ENCODE measurements at places on chromosomes 7 and 10. TPM values are rescaled to one million over a fixed set of nuclear protein-coding genes. Genes with fewer than 3 reads are reported as not detected.

OR6B1 gene
- not detected for polyA plus RNA-seq

PLAC9 gene
- polyA plus RNA-seq: 9.8 TPM

HOXA6 gene
- polyA plus RNA-seq: 22.0 TPM

SORCS3 gene
- 3.6 TPM for polyA plus RNA-seq

METTL2B gene
- 27.7 TPM for polyA plus RNA-seq

FAM241B gene
- polyA plus RNA-seq: 9.2 TPM

ADAM8 gene
- 1.6 TPM for polyA plus RNA-seq

MYOF gene
- polyA plus RNA-seq: 32.8 TPM

CAMK2G gene
- 21.7 TPM for polyA plus RNA-seq

DGKI gene
- 1.8 TPM for polyA plus RNA-seq

ITGA8 gene
- polyA plus RNA-seq: 51.5 TPM

PRKG1 gene
- polyA plus RNA-seq: 12.9 TPM

PAX4 gene
- not detected for polyA plus RNA-seq

NODAL gene
- 0.33 TPM for polyA plus RNA-seq

GRCh38 chr10:3239066-3239919 lies 66.7 kb upstream of the PITRM1 start:
- DNase-seq: no peak

- DNase-seq: no peak
Observed at GRCh38 chr10:72263613-72264241, 10.0 kb upstream of the DDIT4 start.

DNA sequence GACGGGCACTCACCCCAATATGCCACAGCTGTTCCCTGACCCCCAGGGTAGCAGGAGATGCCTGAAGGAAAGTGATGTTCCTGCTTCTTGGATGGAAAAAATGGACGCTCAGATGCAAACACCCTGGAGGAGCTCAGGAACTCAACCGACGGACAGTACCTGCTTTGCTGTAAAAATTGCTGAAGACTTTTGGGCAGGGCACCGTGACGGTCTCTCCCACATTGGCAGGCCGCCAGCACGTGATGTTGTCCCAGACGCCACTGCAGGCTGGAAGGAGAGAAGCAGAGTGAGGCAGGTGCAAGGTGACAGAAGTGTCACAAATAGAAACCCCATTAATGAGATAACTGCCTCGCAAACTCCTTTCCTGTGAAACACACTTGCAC lies 35.0 kb downstream of the VIPR2 start:
- DNase-seq: no peak

DNA sequence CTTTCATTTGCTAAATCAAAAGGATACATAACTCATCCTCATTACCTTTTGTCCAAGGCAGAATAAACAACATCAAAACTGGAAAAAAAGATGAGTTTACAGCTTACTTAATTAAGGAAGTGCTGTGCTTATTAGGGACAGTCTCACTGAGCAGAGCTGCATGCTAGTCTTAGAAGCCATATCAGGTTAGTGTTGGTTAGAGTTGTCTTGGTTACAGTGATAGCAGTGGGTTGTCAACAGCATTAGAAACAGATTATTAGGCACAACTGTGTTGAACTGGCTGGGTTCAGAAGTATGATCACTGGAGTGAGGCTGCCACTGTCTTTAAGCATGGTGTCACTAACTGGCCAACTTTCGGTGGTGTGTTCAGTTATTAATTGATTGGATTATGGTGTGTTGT lies 503.9 kb upstream of the IGFBP3 start:
- peak; percentile 39 for DNase-seq

GRCh38 chr10:35336084-35336831 lies at the start of gene CCNY:
TSS of gene CCNY (plus strand) at chr10:35336509. CDS start at chr10:35337054, 545 bp downstream.
- peak; percentile 45 for DNase-seq

DNA sequence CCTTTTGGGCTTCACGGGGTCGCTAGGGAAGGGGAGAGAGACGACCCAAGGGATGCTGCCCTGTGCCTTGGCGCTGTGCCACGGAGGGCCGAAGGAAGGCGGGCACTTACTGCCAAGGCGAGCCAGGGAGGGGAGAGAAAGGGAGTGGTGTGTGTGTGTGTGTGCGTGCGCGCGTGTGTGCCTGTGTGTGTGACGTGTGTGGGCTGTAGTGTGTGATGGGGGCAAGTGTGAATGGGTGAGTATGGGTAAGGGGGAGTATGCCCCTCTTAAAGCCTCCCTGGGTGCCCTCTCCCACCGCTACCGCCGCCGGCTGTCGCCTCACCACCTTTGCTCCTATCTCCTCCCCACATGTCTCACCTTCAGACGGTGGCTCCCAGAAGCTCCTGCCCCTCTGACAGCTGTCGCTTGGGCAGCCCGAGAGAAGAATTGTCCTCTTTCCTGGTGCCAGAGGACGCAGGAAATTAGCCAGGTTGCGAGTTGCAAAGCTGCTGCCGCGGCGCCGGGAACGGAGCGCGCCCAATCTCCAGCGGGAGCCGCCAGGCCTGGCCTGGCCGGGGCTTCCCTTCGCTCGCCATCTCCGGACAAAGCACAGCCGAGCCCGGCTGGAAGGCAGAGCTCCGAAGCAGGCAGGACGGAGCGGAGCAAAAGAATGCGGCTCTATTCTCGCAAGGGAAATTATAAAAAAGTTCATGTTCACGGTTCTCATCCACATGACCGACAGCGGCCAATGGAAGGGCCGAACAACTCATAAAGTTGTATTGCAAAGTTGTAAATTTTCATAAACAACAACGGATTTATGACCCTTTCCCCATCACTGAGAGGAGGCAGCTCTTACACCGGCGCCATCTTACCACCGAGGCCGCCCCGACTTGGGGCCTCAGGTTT lies at the start of gene HOXA3:
Gene HOXA3 (minus strand): TSS at position 653 of the 885 bp plus-strand sequence. CDS start 41,943 bp downstream, outside the sequence.
- no peak for DNase-seq

DNA sequence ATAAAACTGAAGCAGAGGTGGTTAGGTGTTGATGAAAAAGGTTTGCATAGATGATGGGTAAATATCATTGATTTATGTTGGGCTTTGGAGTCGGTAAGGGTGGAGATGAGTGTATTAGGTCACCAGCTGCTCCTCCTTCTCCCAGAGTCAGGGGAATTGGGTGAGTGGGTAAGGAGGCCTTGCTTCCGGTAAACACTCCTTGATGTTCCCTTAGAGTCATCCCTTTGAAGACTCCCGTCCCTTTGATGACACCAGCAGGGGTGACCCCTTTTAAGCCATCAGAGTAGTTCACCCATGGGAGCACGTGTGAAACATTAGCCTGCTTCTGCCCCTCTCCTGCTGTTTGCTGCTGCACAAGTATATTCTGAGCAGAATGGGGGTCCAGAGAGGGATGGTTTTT lies 92.2 kb upstream of the DKK1 start:
- no peak for DNase-seq

GRCh38 chr7:41977151-41977651 lies 259.8 kb downstream of the GLI3 start:
- DNase-seq: no peak

DNA sequence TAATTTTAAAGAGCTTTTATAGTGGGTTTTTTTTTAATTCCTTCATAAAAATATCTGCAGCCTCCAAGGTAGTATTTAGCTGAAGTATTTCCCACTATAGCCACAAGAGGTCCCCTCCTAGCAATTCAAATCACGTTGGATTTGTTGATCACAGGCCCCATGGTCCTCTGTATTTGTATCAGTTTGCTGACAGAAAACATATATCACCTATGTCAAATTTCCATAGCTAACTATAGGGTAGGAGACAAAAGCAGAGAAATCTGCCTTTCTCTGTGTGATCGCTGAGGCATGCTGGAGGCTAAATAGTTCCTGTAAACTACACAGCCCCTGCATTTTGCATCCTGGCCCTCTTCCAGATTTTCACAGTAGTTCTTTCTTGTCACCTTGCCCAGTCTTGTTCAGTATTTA lies 1.7 kb upstream of the CTNNA3 start:
- peak; percentile 32 for DNase-seq

DNA sequence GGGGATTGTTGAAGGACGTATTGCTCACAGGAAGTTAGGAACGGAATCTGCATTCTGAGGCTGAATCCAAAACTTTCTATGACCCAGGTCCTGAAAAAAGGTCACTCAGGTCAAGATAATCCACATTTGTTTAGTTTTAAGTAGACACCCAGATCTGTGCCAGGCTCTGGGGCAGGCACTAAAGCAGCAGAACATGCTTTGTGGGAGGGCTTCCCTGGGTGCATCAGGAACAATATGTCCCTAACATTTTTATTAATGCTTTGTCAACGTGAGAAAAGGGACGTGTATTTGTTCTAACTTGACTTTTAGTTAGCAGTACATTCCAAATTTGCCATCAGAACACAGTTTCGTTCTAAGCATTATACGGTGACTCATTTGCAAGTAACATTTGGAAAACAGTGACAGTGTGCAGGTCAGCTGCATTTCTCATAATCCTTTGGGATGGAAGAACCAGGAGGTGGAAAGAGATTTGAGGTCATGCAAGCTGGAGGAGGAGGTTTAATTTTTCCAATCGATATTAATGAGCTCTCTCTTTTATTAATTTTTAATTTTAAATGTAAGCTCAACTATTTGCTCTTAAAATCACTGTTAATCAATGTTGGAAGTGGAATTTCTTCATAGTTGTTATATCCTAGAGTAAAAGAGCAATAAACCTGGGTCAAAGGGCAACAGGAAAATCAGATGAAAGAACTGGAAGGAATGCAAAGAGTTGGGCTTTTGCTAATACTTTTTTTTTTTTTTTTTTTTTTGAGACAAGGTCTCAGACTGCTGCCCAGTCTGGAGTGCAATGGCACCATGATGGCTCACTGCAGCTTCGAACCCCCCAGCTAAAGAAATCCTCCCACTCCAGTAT lies 35.0 kb downstream of the TAS2R41 start:
- no peak for DNase-seq

DNA sequence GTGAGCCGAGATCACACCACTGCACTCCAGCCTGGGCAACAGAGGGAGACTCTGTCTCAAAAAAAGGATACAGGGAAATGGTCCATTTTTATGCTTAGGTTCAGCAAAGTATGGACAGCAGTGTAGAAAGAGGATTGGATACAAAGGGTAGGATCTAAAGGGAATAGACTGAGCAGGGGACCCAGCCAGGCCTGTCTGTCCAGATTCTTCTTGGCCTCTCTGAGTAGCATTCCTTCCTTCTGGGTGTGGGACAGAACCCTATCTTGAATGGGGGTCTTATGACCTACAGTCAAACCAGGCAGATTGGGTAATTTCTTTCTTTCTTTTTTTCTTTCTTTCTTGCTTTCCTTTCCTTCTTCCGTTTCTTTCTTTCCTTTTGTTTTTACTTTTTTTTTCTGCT lies 25.6 kb downstream of the SH2B2 start:
- DNase-seq: no peak

- no peak for DNase-seq
Observed at GRCh38 chr7:73811760-73812168, 19.0 kb upstream of the CLDN4 start.

Measured in right renal cortex interstitium (tissue), 3 donors.